ENCODE measurements at places on chromosomes 12 and 14.

DNA sequence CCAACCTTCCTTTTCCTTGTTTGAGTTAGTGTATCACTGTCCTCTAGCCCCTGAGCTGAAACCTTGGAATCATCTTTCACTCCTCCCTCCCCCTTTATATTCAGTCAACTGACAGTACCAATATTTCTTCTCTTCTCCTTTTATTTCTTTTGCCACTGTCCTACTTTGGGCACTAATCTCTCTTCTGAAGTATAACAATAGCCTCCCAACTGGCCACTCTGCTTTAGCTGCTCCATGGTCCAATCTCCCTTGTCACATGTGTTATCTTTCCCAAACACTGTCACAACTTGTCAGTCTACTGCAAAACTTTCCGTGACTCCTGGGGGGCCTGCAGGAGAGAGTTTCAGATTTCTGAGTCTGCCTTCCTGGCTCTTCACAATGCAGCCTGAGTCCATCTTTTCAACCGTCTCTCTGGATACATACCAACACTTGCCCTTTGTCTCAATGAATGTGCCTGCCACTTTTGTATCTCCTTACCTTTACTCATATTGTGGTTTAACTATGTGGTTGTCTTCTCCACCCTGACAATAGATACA, 471.2 kb downstream of the DIO2 start:
- no peak for DNase-seq

DNA sequence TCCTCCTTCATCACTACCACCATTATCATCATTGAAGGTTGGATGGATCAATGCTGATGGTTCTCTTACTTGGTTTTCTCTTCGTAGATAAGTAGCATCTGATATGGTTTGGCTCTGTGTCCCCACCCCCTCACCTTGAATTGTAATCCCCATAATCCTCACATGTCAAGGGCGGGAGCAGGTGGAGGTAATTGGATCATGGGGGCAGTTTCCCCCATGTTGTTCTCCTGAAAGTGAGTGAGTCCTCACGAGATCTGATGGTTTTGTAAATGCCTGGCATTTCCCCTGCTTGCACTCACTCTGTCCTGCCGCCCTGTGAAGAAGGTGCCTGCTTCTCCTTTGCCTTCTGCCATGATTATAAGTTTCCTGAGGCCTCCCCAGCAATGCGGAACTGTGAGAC, 172.4 kb upstream of the PWP1 start:
- DNase-seq: no peak

DNA sequence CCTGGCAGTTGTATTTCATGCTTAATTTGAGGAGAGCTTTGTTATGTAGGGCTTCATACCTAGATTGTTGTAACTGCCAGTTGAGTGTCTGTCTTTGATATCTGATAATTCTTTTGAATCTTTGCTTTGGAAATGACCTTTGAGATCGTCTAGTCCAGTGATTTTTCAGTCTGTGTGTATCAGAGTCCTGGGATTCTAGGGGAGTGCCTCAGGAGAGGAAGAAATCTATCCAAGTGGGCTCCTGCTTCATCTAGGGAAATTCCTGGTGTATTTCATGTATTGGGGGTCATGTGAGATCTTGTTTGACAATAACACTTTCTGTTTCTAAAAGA, 98.6 kb downstream of the FIGNL2 start:
- DNase-seq: peak; percentile 9

DNA sequence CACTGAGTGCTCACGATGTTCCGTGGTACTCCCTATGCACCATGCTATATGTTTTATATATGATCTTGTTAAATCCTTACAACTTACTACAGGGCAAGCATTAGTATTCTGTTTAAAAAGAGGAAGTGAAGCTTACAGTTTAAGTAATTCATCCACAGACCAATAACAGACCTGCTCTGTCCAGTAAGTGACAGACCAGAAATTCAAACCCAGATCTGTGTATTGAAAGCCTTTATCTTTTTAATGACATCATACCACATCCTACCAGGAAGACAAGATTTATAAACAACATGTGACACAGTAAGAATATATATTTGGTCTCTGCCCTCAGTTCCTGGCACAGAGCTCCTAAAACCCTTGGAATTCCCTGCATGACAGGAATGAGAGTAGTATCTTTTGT, 206.5 kb downstream of the STXBP6 start:
- DNase-seq: peak; percentile 19

- no peak for DNase-seq
Observed at GRCh38 chr14:32552766-32553165, 223.7 kb downstream of the AKAP6 start.

GRCh38 chr12:122138181-122138580, 35.8 kb downstream of the IL31 start:
- DNase-seq: no peak

DNA sequence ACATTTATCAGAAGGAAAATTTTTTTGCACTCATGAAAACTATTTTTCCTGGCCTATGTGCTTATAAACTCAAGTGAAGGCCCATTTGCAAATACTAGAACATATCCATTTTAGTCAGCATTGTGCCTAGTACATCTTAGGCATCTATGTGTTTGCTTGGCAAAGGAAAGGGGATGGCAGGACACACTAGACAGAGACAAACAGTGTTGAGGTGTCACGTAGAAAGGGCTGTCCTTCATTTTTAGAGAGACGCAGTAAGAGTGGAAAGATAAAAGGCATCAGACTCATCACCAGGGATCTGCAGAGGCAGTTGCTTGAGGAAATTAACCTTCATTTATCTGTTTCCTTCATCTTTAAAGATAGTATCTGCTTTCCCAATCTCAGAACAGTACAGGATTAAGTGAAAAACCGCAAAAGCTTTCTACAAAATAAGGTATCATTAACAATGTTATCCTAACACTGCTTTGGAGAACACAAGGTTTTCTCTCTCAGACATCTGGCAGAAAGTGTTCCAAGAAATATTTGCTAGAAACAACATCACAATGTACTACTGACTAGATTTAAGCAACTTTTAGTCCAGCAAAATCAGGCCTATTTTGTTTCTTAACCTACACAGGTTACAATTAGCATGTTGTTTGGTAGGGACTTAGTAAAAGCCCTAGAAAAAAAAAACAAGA, 2.0 kb downstream of the YBX3 start:
- DNase-seq: no peak

- DNase-seq: no peak
Observed at GRCh38 chr12:103821773-103822172, 19.3 kb downstream of the NT5DC3 start.

- DNase-seq: no peak
Observed at GRCh38 chr14:76653875-76654572, 107.2 kb upstream of the VASH1 start.

Data from inflammatory macrophage treated with lipopolysaccharide for 4 hours (primary cell).